ENCODE measurements at places on chromosomes 5 and 9.

GRCh38 chr9:119877306-119877705 lies 508.1 kb upstream of the BRINP1 start:
- DNase-seq, result no peak

GRCh38 chr5:174972291-174972690 lies 247.9 kb downstream of the MSX2 start:
- no peak for DNase-seq

GRCh38 chr5:111557111-111557510 lies 44.8 kb upstream of the STARD4 start:
- no peak for DNase-seq

DNA sequence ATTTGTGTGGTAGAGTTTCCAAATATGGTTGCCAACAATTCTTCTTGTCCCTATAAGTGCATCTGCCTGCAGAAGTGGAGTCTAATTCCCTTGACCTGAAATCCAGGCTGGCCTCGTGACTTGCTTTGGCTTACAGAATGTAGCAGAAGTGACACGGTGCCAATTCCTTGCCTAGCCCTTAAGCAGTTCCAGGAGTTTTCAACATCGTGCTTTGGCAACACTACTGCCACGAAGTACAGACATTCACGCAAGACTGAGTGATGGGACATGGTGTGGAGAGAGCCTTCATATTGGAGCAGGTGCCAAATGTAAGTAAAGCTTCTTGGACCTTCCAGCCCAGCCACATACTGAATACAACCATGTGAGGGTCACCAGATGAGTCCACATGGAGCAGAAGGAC lies 92.9 kb upstream of the NEK6 start:
- DNase-seq, result no peak

Measured in NCI-H1694 (cell line).